ENCODE measurements at places on chromosomes 3 and 15.
A peak's percentile ranks its signal among the peaks of the same experiment; 100 is the strongest.

DNA sequence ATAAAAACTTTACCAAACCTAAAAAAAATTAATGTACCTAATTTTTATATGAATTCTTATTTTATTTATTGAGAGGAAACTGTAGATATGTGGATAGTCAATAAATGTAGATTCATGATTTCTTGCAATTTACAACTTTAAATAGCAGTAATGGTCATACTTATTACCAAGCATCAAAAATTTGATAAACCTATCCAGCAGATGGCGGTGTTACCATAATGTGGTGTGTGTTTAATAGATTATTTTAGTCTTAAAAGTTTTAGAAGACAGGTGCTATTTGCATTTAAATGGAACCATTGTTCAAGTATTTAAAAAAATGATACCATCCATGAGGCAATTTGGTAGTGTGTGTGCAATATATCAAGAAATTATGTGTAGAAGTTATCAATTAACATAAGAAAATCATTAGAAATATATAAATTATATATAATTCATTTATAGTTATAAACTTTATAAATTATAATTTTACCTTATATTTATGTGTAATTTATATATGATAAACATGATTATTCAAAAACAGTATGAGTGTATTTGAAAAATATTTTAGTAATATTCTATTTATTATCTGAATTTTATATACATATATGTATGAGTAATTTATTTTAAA is 176.0 kb upstream of the BCHE start:
- peak; percentile 64 for DNase-seq

DNA sequence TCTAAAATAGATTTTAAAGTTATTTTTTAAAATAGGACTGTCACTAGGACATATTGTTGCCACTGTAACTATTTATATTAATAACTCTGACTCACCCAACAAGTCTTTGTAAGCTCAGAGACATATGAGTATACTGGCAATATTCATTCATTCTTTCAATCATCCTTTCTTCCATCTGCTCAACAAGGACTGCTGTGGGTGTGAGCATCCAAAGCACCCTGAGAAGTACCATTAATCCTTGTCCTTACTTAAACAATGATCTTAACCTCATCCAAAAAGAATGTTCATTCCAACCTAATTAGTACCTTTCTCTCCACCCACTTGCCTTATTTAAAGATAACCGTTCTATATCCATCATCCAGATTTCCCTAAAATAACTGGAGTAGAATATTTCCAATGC is 94.2 kb upstream of the PPP2R3A start:
- no peak for DNase-seq

DNA sequence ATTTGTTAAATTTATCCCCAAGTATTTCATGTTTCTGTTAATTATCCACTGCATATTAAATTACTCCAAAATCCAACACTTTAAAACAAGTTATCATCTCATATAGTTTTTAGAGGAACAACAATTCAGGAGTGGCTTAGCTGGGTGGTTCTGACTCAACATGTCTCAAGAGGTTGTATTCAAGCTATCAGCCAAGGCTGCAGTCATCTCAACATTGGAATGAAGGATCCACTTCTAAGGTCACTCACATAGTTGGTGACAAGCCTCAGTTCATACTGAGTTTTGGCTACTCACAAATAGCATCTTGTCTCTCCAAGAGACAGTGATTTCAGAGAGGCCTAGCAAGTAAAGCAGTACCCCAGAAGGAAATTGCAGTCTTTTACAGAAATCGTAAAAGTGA is 134.7 kb downstream of the NR2E3 start:
- no peak for DNase-seq

DNA sequence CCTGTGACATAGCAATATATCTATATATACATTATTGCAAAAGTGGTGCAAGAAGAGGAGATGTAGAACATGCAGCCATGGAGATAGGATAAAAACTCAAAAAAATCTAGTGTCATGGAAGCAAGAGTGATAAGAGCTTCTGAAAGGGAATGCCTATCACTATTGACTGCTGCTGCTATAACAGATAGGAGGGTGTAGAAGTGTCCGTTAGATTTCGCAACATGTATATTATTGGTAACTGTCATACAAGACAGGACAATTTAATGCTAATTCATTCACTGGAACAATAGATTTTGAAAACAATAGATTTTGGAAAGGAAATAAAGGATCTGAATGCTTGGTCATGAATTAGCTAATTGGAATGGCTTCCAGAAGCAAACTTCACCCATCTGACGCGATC is 224.5 kb downstream of the ZNF385D start:
- no peak for DNase-seq

GRCh38 chr3:111069974-111070771 is 1.4 kb upstream of the NECTIN3 start:
- peak; percentile 26 for DNase-seq

DNA sequence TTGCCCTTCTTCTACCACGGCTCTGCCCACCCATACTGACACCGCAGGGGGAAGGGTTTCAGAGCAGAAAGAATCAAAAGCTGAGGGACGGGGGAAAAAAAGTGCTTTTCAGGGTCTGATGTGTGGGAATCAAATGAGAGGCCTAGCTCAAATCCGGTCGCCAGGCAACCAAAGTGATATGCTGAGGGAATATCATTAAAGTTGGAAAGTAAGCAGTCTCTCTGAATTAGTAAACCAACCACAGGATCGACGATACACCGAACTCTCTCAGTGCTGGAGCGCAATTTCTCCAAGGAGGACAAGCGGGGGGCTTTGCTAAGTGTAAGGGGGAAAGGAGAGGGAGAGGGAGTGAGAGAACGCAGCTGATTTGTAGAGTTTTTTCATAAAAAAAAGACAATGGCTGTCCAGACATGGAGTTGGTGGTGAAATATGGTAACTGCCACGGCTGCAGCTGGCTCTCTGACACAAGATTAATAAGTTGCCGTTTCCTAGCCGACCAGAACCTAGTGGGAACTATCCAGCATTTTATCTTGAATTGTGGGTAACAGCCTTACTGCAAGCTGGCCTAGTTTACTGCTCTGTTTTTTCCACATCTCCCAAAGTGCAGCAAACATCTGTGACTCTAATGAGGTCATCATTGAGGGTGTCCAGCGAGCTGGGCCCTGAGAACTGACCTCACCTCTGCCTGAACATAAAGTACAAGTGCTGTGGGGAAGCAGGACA is 530.2 kb downstream of the SOX2 start:
- DNase-seq = peak; percentile 89

- no peak for DNase-seq
These were observed 251.2 kb downstream of the SLC9A9 start for GRCh38 chr3:143596957-143597642.

DNA sequence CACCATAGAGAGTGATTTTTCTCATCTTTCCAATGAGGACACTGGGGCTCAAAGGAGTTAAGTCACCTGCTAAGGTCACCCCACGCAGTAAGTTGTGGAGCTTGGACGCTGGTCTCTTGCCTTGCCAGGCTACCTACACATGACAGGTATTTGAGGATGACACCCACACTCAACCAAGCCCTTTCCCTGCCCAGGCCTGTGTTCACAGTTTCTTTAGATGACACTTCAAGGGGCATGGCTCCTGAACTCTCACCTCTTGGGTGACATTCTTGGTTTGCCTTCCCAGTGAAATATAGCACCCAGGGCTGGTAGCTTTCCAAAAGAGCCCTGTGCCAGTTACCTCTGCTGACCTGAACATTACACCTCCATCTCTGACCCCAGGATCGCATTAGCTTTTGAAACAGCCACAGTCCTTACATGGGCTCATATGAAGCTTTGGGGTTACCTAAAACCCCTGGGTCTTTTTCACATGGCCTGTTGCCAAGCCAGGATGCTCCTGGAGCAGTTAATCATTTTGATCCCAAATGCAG is 148.0 kb downstream of the RPLP1 start:
- no peak for DNase-seq

- peak; percentile 73 for DNase-seq
These were observed 165.2 kb upstream of the UMPS start for GRCh38 chr3:124565013-124565412.

DNA sequence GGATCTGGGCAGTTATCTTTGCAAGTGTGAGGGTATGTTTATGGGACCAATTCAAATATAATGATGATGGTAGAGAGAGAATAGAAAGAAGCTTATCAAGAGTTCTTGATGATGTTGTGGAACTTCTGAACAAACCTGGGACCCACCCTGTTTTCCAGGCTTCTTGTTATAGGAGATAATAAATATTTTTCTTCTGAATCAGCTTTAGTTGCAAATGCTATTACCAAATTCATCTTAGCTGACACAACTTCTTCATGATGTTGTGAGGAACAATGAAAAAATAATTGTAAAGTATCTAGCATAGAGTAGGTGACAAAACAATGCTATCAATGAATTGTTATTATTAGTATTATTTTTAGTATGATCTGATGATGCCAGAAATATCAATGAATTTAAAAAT is 43.5 kb upstream of the PTX3 start:
- DNase-seq = no peak
